ENCODE measurements at places on chromosomes 7 and 10.

- peak; percentile 71 for DNase-seq
These were observed 102.3 kb downstream of the JAZF1 start for GRCh38 chr7:28078036-28078901.

GRCh38 chr10:17213646-17214349 is 12.3 kb upstream of the TRDMT1 start:
- no peak for DNase-seq

DNA sequence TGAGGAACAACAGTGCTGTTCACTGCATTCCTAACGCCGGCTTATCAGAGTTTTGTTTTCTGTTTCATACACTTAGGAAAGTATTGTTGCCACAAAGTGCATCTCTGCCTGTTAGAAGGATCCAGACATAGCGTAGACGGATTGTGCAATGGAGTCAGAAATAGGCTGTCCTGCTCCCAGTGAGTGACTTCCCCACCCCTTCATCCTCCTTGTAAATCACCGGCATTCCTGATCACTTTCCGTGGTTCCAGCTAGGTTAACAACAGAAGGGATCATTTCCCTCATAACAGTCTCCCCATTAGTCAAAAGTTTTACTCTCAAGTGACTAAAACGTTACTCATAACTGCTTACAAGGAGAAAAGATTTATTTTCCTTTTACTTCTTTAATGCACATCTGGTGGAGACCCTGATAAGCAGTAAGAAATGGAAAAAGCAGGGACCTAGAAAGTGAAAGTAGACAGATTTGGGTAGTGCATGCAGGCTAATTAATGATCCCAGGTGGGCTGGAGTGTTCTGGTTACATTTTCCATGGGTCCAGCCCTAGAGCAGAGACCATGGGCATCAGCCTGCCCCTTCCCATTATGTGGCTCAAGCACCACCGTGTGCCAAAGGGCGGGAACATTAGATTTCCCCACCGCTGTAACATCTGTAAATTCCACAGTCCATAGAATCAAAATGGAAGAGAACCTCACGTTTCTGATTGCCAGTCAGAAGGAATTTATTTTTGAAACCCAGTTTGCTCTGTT is 395.1 kb upstream of the GALNT17 start:
- no peak for DNase-seq

- DNase-seq = no peak
These were observed 92.2 kb downstream of the AVL9 start for GRCh38 chr7:32587411-32587948.

DNA sequence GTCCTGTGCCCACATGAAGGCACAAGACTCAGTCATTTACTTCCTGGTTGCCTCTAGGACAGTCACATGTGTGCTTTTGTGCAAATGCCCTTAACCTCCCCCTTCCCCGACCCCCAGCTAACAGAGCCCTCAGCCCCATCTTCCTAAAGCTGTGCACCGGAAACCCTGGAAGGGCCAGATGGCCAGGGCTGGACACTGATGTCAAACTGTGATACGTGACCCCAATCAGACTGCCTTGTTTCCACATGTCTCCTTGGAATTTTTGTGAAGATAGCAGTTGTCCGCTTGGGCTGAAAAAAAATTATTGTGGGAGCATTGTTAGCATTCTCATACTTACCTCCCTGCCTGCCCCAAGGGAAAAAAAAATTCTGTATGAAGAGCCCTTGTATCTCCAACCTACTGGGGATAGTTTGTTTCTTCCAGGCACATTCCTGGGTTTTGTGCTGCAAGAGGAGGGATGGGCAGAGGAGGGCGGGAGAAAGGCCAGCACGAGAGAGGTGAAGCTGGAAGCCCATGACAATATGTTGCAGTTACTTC is 17.0 kb upstream of the ADAM12 start:
- DNase-seq = no peak

GRCh38 chr10:84140036-84140379 is 699 bp downstream of the GHITM start:
- no peak for DNase-seq

- no peak for DNase-seq
These were observed 155.4 kb downstream of the POU6F2 start for GRCh38 chr7:39133088-39133487.

DNA sequence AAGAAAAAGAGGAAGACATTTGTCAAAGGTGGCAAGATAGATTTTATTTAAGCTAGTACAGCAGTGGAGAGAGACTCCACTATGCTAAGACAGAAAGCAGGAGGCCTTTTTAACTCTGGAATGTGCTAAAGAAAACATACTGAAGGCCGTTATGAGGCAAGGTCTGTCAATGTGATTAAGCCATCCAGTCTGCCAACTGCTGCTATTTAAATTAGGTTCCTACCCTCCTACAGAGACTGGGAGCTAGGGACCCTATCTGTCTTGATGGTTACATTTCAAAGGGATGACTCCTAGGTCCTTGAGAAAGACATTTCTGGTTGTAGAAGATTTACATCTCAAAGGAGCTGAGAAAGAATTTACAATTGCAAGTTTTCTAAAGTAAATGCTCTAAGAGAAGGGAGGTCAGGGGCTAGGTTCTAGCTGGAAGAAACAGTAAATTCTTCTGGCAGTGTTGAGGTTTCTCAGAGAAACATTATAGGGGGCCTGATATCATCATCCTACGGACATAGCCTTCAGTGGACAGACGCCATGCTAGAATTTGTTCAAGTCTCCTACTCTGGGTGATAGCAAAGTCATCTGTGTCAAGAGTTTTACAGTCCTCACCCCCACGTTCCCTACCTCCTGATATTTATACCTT is 211.6 kb downstream of the PHF14 start:
- DNase-seq = no peak

- no peak for DNase-seq
These were observed 46.9 kb downstream of the TASOR2 start for GRCh38 chr10:5731559-5731958.

- no peak for DNase-seq
These were observed 62.3 kb upstream of the CCDC6 start for GRCh38 chr10:59968705-59969104.

- DNase-seq = no peak
These were observed 15.7 kb downstream of the HPS1 start for GRCh38 chr10:98431016-98431415.

DNA sequence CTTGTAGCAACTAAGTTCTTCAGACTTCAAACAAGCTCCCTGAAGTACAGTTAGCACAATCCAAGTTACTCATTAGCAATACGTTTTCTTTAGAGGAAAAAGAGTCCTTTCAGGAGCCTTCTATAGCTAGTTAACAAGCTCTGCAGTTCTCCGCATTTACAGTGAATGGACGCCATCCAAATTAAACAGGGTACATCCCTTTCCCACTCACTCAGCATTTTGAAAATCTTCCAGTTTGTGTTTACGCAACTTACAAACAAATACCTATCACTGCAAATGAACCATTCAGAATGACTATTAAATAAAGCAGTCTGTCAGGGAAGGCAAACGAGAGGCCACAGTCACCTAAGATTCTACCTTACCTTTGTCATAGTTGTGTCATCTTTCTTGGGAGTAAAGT is 84.5 kb downstream of the RNF32 start:
- no peak for DNase-seq

DNA sequence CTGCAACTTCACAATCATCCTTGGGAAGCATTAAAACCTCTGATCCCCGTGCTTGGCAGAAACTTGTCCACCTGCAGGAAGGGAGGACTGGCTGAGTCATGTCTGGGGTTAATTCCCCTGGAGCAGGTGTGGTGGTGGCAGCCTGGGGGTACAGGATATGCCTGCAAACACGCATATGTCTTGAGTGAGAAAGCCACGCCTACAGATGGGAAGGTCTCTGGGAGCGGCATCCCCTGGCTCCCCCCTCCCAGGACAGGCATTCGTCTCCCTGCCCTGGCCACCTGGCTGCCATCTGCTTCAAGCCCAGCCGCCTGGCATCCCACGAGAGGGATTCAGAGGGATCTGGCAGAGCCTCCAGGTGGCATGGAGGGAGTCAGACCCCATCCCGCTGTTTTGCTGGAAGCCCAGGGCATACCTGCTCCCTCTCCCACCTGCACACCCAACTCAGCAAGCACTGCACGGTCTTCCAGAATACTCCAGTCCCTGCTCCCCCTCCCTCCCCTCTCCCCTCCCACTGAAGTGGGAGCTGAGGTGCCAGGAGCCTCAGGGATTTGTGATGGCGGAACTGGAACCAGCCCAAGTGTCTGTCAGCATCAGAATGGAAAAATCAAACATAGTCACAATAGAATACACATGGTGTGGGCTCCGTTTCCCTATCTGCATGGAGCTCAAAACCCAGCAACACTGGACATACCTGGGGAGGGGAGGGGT is 61.0 kb downstream of the CAMK2B start:
- no peak for DNase-seq

- no peak for DNase-seq
These were observed 322.4 kb upstream of the KLF6 start for GRCh38 chr10:4107285-4107851.

GRCh38 chr10:33704214-33704830 is 369.9 kb upstream of the NRP1 start:
- DNase-seq = no peak

DNA sequence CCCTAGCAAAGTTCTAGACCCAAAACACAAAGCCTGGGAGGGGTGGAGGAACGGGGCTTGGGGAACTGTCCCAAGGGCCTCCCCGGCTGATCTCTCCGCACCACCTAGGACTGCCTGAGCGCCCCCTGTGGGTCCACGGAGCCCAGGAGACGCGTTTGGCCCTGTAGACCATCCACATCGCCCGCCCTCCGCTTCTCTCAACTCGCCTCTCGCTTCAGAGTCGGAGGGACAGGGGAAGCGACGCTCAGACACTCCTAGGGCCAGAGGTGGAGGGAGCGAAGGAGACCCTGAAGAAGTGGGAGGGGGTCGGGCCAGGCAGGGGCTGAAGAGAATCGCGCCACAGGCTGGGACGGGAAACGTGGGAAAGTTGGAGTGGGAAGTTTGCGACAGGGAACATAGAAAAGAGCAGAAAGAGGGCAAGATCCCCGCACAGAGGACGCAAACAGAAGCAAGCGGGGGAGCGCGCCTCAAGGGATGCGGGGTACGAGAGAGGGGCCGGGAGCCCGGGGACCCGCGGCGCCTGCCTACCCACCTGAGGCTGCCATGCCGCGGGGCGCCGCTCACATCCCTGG is 378 bp downstream of the PIK3AP1 start:
- peak; percentile 88 for DNase-seq

- DNase-seq = no peak
These were observed at the start of gene NPS for GRCh38 chr10:127549009-127549408. TSS of gene NPS (plus strand) at chr10:127549309. CDS start at chr10:127549369, 60 bp downstream.

GRCh38 chr7:108372618-108373017 is 83.6 kb downstream of the NRCAM start:
- no peak for DNase-seq

GRCh38 chr7:103524042-103524907 is 78.3 kb upstream of the SLC26A5 start:
- no peak for DNase-seq

- no peak for DNase-seq
These were observed 117.8 kb upstream of the RNF32 start for GRCh38 chr7:156522801-156523200.

DNA sequence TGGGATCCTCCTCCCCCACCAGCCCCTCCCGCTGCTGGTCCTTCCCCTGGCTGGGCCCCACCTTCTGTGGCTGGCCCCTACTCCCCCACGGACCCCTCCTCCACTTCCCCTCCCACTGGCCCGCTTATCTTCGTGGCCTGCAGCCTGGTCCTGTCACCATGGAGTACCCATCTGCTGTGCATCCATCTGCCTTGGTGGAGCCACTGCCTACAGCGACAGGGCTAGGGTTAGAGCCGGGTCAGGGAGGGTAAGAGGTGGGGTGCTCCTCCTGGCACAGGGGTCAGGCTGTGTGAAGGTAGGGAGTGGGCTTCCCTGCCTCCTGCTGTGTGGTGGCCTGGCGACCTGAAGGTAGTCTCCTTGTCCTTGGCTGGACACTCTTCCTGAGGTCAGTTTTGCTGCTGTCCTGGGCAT is 5.2 kb downstream of the ADCY1 start:
- DNase-seq = no peak

DNA sequence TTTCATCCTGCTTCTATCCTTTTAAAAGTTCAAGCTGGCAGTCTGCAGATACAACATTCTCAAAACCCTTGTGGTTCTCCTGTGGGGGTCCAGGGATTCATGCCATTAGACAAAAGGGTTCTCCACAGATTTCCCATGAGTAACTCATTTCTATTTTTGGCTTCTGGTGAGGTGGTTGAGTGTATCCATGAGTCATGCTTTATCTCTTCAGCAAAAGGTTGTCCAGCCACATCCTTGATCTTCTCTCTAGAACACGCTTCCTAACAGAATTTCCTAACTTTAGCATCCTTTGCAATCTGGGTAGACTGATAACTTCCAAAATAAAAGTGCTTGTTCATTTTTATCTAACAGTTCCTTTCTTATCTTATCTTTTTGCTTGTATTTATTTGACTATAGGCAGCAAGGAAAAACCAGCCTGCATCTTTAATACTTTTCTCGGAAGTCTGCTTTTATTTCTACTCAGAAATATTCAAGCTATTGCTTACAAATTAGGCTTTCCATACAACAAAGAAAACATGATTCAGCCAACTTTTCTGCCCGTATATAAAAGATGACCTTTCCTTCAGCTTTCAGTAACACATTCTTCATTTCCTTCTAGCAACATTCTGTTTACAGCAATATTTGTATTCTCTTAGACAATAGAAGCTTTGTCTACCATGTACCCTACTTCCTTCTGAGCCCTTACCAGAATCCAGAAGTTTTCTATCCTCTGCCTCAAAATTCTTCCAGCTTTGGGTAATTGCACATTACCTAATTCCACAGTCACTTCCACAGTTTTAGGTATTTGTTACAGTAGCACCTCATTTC is 79.3 kb upstream of the IL6 start:
- DNase-seq = no peak

DNA sequence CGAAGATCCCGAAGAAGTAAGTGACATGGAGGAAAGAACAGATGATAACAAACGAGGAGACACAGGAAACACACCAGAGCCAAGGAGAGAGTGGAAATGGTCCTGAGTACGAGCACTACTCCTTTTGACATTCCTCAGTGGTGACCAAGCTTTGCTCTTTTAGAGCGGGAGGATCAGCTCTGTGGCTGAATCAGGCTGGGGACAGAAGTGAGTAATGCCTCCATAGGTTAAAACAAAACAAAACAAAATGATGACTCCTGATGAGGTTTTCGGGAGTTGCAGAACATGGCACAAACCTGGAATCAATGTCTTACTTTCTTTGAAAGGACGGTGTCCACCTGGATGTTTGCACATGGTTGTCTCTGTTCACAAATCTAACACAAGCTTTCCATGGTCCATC is 30.3 kb upstream of the TCF7L2 start:
- DNase-seq = no peak

GRCh38 chr7:138834583-138834982 is 36.6 kb upstream of the ATP6V0A4 start:
- peak; percentile 70 for DNase-seq

DNA sequence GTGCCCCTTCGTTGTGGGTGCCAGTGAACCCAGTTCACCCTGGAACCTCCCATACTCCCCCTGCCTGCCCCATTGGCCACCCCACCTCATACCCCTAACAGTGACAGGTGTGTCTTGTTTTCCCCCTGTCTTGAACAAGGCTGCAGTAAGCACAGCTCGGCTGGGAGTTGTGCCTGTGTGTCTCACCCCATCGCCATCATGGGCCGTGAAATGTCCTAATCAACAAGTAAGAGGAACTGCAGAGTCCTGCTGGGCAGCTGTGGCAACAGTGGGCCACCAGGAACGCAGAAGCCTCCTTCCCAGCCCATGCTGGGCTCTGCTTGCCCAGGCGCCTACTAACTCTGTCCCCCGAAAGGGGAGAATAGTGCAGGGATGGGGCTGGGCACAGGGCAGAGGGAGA is 91.6 kb downstream of the C10orf105 start:
- DNase-seq = no peak

GRCh38 chr7:90586091-90586490 is 10.0 kb upstream of the CDK14 start:
- no peak for DNase-seq

- no peak for DNase-seq
These were observed 564.3 kb downstream of the GATA3 start for GRCh38 chr10:8618834-8619233.

- no peak for DNase-seq
These were observed 534 bp downstream of the PSMA2 start for GRCh38 chr7:42931447-42931833.
